ENCODE measurements at places on chromosomes 3 and 15.

GRCh38 chr3:52897130-52898122, at the start of gene STIMATE:
TSS of gene STIMATE (minus strand) at chr3:52897548. CDS start at chr3:52897450, 98 bp downstream.
- DNase-seq = peak; percentile 50

GRCh38 chr3:65398953-65399352, 639.8 kb downstream of the MAGI1 start:
- DNase-seq = no peak

- no peak for DNase-seq
Measured at GRCh38 chr15:38687340-38687739, 122.7 kb upstream of the RASGRP1 start.

DNA sequence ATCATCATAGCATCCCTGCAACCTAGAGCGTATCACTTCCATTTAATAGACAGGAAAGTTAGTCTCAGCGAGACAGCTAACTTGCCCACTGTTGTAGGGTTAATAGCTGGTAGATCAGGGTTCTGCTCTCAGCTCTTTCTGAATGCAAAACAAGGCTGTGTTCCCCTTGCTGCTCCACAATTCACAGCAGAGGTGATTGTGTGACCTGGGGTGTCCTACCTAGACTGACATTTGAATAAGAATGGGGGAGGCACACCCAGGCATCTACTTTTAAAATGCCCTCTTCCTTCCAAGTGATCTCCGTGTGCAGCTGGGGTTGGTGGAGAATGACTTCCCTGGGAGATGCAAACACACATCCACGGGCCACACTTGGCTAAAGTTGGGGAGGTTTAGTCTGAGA, 43.0 kb upstream of the CACNA2D3 start:
- no peak for DNase-seq

DNA sequence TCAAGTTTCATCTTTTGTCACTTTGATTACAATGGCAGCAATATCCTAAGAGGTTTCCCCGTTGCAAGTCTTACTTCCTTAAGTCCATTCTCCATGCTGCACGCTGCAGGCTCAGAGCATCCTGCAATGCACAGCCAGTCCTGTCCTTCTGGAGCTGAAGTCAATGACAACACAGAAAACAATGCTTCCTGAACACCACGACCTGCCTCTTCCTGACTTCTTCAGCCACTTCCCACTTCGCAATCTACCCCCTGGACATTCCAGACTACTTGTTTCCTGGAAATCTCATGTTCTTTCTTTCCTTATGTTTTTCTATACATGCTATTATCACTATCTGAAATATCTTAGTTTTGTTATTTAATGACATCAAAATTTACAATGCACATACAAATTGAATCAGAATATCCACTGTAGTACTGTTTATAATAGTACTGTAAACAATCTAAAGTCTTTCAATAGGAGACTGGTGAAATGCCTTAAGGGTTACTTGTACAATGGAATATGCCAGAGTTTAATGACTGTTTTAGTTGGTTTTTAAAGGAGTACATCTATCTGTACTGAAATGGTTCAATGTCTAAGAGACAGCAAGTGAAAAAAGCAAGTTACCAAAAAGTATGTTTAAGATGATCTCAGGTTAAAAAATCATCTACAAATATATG, 113.7 kb upstream of the PRTG start:
- DNase-seq = no peak

DNA sequence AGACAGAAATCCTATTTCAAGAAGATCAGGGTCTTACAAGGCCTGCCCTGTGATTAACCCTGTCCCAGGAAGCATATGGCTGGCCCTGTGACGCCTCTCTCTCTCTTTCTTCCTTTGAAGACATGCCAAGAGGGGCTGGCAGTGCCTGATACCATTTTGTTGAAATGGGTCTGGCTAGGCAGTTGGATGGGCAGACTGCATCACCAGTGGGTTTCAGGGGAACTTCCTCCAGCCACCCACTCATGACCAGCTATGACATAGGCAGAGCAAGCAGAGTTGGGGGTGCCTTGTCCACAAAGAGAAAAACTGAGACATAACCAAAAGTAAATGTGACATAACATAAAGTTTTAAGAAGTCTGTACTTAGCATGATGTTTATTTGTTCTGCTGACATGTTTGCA, 31.4 kb upstream of the MANF start:
- no peak for DNase-seq

DNA sequence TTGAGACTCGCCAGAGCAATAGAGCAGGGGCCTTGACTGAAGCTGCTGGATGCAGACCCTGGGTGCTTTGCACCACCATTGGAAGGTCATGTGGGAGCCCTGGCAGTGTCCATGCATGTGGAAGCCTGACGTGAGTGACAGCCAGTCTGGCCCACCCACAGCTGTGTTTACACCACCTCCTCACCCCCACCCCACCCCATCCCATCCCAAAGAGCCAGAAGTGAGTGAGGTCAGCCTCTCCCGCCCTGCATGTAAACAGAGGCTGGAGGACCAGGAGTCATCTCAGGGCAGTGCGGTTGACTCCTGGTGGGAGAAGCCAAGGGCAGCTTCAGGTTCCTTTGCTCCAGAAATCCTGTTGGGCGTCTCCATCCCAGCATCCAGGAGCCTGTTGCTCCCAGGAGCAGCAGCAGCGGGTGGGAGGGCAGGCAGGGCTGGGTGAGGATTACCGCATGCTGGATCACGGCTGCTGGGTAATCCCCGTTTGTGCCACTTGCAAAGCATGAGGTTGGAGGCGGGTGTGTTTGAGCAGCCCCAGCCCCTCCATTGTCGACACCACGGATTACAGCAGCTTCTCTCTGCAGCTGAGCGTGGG, 44.6 kb downstream of the CORO2B start:
- no peak for DNase-seq

DNA sequence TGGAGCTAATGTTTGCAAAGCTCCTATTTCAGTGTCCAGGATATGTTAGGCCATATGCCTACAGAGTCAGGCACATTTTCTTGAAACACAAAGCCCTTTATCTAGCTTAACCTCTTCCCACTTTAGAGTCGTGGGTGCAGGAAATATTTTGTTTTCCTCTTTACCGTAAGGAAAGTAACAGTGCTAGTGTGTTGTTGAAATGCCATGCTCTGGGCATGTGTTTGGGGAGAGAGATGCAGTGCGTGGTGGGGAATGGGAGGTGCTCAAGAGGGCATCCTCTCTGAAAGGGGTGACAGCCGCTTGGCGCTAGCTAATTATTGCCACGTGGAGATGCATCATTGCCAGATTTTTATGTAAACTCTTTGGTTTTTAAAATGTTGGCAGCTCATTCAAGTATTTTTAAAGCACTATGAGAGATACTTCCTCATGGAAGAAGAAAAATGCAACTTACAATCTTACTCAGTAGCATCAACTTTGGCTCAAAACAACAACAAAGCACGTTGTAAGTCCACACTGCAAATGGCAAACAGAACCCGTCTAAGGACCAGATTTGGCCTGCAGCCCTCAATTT, 152.6 kb downstream of the LPP start:
- no peak for DNase-seq

DNA sequence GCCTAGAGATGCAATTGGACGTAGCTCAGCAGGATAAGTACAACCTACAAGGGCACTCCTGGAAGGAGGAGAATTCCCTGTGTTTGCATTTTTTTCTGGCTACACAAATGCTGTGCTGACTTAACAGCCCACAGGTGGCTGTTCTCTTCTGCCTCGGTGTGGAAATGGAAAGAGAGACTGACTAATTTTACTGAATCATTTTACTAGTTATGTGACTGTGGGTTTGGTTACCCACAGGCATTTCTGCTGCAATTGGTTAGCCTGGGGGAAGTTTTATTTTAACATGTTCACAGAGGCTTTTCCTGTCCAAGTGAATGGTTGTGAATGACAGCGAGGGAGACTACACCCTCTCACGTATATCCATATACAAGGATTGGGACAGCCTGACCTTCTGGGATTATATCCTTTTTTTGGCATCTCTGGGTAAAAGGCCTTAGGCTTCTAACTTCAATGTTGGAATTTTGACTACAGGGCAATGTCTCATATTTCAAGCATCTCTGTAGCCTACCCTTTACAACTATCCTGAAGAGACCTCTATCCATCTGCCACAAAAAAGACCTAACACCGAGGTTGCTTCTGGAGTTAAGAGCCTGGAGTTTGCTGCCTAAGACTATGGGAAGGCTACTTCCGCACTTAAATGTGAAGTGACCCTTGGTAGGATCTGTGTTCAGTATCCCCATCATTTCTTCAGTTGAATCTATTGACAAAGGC, 67.2 kb upstream of the TP63 start:
- peak; percentile 30 for DNase-seq

GRCh38 chr3:76554707-76555106, 485.2 kb upstream of the ROBO2 start:
- no peak for DNase-seq

DNA sequence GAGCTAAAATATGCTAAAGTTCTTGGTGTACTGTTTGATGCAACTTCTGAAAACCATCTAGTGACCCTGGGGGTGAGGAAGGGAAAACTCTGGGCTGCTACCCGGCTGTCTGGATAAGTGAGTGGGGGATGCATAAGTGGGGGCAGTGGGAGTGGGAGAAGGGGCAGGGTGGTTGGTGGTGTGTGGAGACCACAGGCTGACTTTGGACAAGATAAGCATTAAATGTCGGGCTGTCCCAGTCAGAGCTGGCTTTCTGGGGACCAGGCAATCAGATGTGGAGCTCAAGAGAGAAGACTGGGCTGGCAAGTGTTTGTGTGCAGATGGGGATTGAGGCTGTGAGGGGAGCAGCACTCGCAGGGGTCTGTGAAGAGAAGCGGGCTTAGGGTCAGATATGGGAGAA, 11.0 kb upstream of the XIRP1 start:
- DNase-seq = no peak

DNA sequence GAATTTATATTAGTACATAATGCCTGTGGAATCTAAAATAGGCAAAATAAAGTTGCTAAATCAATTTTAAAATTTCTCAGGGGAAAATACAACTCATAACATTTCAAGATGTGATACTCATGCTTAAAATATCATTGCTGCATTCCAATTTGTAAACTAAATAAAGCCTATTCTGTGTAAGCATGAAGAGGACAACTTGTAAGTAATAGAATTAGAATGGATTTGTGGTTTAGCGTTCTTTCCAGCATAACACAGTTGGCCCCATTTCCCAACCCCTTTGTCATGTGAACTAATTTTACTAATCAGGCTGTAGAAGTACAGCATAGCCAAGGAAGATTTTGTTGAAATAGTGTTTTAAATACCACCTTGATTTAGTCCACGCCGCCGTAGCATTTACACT, 437.2 kb downstream of the SI start:
- DNase-seq = no peak

DNA sequence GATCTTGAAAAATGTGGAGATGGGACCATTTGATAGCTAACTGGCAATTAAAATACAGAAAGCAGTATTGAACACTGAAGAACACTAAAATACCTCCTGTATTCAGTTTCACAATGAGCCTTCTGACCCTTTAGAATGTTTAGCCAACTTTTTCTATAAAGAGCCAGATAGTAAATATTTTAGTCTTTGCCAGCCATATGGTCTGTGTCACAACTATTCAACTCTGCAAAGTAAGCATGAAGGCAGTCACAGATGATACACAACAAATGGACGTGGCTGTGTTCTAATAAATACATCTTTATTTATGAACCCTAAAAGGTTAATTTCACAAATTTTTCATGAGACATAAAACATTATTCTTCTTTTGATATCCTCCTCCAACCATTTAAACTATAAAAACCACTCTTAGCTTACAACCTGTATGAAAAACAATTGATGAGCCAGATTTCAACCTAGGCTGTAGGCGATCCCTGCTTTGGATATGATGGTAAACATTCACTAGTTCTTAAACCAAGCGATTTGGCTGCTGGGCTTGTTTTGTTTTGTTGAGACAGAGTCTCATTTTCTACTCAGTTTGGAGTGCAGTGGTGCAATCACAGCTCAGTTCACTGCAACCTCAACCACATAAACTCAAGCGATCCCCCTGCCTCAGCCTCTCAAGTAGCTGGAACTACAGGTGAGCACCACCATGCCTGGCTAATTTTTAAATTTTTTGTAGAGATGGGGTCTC, 13.6 kb upstream of the CSPG5 start:
- DNase-seq = no peak

DNA sequence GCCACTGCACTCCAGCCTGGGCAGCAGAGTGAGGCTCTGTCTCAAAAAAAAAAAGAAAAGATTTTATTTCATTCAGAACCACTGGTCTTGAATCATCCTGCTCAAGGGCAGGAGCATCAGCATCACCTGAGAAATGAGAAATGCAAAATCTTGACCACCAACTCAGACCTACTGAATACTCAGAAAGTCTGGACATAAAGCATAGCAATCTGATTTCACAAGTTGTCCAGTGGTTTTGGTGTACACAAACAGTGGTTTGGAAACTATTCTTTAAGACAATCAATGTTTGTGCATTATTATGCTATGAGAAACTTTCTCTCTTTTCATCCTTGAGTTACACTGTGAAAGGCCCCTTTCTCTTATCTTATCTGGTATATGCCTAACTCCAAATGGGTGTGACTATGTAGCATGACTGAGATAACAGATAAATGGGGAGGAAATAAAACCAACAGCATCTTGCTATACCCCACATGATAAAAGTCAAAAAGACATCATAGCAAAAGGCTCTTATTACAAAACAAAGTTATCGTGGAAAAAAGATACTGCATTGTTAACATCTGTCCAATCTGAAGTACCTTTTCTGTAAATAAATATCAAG, 174.2 kb upstream of the STT3B start:
- no peak for DNase-seq

DNA sequence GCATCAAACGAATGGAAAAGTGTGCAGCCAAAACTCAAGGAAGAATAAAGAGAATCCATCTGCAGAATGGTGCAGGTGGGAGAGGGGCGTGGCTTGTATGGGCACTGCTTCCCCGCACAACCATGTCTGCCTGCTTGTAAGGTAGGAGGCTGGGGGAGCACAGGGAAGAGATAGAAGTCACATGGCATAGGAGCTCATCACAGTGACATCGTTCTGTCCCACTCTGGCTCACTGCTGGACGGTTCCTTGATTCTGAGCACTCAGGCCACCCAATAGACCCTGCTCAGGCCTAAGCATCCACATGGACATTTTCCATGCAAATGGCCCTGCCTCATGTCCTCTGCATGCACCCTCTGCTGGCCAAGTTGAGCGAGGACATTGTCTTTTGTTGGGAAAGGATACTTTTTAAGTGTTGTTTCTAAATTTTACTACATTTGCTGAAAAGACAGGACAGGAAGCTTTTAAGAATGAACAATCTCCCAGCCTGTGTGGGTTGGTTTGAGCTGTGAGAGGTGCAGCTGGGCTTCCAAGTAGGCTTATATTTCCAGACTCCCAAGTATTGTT, 3.1 kb downstream of the MYLK start:
- no peak for DNase-seq

- DNase-seq = no peak
Measured at GRCh38 chr3:128753715-128754114, 27.7 kb downstream of the RAB7A start.

- DNase-seq = no peak
Measured at GRCh38 chr15:31905054-31905453, 125.3 kb upstream of the CHRNA7 start.

- no peak for DNase-seq
Measured at GRCh38 chr15:33360886-33361285, 50.1 kb downstream of the RYR3 start.

DNA sequence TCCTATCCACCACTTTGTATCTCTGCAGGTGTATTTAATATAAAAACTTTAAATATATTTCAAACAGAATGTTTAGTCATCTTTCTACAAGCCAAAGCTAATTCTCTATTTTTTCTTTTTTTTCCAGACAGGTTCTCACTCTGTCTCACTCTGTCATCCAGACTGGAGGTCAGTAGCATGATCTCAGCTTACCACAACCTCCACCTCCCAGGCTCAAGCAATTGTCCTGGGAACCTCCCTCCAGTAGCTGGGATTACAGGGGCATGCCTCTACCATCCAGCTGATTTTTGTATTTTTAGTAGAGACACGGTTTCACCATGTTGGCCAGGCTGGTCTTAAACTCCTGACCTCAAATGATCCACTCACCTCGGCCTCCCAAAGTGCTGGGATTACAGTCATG, 202.6 kb downstream of the VGLL3 start:
- no peak for DNase-seq
